Stimulated activated CD4-positive, alpha-beta T cell treated with anti-CD3 and anti-CD28 coated beads, Interleukin-12 subunit alpha, Interleukin-12 subunit beta, amount 100 ng/mL, for 4 hours (primary cell): ENCODE measurements at places on chromosomes 2 and 18.

- no peak for DNase-seq
Observed at GRCh38 chr2:28638102-28638501, 113.5 kb upstream of the PPP1CB start.

DNA sequence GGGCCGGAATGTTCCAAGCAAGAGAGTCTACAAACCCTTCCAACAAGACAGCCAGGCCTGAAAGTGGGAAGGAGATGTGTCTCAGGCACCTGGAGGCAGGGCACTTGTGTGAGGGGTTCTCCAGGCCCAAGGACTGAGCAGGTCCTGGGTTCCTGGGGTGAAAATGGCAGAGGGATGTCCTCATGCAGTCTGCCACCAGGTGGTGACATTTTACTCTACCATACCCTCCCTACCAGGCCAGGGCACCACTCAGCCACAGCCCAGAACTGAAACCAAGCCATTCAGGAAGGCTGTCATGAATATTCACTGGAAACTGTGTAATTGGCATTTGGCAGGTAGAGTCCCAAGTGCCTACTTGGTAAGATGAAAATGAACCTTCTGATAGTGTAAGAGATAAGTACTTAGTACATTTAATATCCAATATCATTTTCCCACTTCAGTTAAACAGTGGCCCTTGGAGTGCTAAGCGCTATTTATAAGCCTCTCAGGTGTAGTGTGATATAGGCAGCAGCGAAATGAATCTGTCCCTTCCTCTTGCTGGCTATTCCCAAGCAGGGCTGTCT lies 185.1 kb downstream of the MYO5B start:
- peak; percentile 6 for DNase-seq

GRCh38 chr2:16693854-16694253 lies 28.2 kb upstream of the CYRIA start:
- DNase-seq: no peak

- no peak for DNase-seq
Observed at GRCh38 chr2:238496756-238497609, 70.3 kb downstream of the ASB1 start.

DNA sequence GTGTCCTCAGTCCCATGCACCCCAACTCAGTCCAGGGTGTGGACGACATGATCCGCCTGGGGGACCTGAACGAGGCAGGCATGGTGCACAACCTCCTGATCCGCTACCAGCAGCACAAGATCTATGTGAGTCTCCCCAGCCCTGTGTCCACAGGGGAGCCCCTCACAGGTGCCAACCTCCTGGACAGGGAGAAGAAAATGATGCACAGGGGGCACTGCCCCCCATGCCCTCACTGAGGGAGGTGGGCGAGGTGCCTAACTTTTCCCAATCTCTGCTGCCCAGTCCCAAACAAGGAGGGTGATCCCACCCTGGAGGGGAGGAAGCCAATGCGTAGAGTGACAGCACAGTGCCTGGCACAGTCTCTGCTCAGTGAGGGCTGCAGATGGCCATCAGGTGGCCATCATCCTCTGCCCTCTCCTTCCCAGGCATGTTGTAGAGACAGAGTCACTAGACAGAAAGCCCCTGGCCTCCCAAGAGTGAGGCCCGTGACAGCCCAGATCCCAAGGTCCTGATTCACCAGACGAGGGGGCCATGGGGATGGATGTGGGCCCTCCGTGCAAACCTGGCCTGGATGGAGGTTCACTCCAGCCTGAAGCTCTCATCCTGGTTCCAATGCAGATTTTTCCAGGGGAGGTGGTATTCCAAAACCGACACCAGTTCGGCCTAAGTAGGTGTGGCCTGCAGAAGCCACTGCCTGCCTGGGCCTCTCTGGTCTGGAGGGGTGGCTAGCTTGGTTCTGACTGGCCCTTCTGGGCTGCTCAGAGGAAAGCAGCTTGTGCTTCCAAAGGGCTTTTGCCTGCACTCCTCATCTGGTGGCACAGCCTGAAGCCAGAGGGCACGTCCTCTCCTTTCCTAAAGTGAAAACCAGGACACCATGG lies 30.0 kb downstream of the MYO7B start:
- DNase-seq: no peak

GRCh38 chr2:126303113-126303512 lies 352.8 kb upstream of the GYPC start:
- DNase-seq: no peak

- no peak for DNase-seq
Observed at GRCh38 chr18:61822879-61823278, 69.9 kb downstream of the RNF152 start.

GRCh38 chr2:157866202-157866601 lies 9.9 kb downstream of the ACVR1 start:
- no peak for DNase-seq

DNA sequence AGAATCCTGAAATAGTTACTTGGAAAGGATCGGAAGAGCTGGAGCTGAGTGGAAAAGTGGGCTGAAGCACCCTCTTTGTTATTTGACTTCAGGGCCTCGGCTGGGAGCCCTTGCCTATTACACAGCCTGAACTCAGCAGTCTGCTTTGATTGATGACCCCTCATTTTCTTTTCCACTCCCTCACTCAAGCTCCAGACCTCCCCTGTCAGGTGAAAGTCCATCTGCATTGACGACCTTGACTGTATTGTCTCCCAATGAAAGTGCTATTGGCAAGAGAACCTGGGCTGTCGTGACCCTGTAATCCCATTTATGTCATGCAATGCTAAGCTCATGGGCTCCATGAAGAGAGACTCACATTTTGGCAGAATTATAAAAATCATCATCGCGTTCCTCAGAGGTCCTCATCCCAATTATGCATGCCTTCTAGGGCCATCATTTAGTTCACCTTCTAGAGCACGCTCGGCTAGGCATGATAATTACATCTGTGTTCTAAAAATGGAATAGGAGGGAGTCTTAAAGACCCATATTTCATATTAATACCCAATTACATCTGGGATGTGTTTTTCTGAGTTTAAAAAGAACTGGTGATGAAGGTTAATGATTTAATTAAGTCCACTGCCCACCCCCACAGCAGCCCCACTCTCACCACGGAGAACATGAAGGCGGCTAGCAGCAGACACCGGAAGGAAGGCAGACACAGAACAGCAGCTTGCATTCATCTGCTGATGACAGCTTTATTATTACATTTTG lies 472.5 kb downstream of the PID1 start:
- DNase-seq: no peak

DNA sequence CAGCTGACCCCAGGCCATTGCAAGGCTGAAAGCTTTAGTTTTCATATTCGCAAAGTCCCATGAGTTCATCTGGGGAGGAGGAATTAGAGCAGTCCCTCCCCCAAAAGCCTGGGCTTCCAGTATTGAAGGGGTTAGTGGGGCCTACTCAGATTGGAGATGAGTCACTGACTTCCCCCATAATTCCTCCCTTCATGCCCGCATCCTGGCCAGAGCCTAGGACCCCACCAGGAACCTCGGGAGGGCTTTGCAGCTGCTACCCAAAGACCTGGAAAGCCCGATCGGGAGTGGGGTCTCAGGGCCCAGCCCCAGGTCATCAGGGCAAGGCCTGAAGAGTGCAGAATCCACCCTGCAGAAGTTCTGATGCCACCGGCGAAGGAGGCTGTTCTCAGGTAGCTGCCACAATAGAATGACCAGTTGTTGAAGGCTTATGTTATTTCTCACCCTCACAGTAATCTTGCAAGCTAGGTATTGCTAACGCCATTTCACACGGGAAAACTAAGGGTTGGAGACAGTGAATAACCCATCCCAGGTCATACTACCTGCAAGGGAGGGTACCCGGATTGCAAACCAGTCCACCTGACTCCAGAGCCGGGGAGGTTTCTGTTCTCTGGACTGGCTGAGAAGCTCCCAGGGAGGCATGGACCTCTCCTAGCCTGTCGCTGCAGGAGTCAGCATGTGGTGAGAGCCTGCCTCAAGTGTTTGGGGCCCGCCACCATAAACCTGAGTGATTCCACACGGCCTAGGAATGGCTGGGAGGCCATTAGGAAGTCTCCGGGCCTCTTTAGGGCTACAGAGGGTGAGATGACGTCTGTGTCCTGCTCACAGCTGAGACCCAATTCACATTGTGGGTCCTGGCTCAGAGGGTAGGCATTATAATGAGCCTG lies 5.8 kb upstream of the ARID5A start:
- no peak for DNase-seq

DNA sequence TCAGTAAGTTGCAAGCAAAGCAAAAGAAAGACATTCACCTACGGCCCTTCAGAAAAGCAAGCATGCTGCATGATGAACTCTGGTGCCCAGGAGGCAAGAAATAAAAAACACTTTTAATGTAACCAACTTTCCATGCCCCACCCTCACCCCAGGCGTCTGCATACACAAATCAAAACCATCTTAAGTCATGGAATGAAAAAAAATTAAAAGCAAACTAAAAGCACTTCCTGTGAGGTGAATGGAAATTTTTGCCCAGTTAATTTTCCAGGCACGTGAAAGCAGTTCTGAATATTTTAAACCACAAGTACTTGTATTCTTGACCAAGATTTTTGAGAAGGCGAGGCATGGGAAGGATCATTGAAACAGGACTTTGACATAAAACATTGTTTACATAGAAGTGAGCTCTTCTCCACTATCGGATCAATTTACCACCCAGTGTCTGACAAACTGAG lies 2.5 kb upstream of the ICOS start:
- peak; percentile 44 for DNase-seq

GRCh38 chr2:65870826-65871225 lies 438.4 kb upstream of the SPRED2 start:
- no peak for DNase-seq

GRCh38 chr2:23660237-23660636 lies 266.7 kb downstream of the ATAD2B start:
- no peak for DNase-seq

DNA sequence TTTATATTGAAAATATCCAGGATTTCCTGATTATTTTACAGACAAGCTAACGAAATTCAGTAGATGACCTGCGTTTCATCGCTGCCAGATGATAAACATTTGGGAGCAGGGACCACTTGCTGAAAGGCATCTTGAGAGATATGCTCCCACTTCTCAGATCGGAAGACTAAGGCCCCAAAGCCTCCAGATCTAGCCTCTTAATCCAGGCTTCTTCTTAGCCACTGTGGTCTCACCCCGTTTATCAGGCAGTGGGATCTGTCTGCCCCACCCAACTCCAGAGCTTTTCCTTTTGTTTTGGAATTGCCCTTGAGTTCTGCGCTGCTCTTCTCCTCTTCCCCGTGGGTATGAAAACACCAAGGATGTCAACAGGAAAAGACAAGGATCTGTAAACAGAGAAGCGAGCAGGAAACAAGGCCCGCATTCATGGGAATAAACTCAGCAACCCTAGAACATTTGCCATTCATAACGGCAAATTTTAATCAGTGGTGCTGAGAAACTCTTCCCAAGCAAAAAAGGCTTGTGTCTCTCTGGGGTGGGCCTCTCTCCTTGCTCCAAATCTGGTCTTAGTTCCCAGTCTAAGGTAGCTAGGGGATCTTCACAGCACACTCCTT lies 21.4 kb downstream of the MYL12B start:
- no peak for DNase-seq

GRCh38 chr2:207734264-207734635 lies 22.8 kb downstream of the CCNYL1 start:
- no peak for DNase-seq

DNA sequence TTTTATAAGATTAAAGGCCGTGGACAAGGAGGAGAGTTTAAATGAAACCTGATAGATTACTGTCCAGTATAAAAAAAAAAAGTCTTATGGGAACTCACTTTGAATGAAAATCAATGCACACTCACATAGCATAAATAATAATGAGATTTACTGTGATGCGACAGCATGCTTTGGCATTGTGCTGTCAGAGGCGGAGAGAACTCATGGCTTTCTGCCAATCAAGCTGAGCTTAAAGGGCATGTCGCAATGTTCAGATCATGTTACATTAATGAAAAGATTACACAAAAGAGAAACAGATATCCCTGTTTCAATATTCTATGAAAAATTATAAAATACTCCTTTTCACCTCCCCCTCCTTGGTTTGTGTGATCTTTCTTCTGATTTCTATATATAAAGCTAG lies 310.8 kb downstream of the ERBB4 start:
- DNase-seq: no peak

GRCh38 chr18:3451183-3451988 lies 1.4 kb downstream of the TGIF1 start:
- peak; percentile 85 for DNase-seq

DNA sequence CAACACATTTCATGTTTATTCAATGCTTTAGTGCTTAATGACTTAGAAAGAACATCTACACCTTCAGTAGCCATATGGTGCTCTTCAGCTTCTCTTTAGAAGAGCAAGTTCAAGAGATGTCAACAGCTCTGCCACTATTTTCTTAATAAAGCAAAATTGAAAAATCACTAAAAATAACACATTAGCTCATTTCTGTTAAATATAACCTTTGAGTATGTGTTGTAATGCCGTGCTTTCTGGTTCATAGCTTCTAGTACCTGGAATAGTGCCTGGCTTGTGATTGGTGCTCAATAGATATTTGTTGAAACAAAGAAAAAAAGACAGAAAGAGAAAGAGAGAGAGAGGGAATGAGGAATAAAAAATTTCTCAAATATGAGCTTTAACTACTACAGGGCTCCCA lies 349.8 kb upstream of the SPRED2 start:
- no peak for DNase-seq

DNA sequence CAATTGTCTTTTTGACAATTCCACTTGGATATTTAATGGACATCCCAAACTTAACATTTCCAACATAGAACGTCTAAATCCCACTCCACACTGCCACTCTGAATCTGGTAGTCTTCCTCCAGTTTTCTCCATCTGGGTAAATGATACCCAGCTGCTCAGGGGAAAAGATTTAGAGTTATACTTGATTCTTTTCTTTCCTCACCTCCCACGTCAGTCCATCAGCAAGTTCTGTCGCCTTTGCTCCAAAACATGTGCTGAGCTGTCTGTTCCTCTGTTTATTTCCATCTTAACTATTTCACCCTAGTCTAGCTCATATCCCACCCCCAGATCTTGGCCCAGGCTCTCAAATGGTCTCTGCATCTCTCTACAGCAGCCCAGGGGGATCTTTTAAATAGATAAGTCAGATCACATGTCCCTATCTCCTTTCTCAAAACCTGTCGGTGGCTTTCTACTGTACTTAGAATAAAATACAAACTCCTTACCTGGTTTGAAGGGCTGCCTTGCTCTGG lies 43.4 kb upstream of the GMCL1 start:
- DNase-seq: no peak

DNA sequence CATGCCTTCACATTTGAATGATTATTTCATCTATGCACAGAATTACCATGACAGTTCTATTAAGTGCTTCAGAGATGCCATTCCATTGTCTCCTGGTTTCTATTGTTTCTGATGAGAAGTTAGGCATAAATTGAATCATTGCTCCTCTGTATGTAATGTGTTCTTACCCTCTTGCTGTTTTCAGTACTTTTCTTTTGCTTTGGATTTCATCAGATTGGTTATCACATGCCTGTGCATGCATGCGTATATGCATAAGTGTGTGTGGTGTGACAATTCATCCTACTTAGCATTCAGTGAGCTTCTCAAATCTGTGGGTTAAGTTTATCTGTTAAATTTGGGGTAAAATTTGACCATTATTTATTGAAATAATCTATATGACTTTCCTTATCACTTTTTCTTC lies 263.3 kb upstream of the RND3 start:
- DNase-seq: no peak
